Fibroblast of the aortic adventitia (primary cell): ENCODE measurements at places on chromosomes 3 and 15. TPM values are rescaled to one million over a fixed set of nuclear protein-coding genes. Genes with fewer than 3 reads are reported as not detected.

Gene FETUB
- total RNA-seq: not detected in 2 replicates

Gene CP
- total RNA-seq: 1.2 TPM in 1 of 2 replicates, not detected in the other

Gene CHDH
- 1.3 and 7.9 TPM in 2 replicates for total RNA-seq

Gene NFKBIZ
- 17.5 and 38.3 TPM in 2 replicates for total RNA-seq
